ENCODE measurements at places on chromosomes 4 and X.

DNA sequence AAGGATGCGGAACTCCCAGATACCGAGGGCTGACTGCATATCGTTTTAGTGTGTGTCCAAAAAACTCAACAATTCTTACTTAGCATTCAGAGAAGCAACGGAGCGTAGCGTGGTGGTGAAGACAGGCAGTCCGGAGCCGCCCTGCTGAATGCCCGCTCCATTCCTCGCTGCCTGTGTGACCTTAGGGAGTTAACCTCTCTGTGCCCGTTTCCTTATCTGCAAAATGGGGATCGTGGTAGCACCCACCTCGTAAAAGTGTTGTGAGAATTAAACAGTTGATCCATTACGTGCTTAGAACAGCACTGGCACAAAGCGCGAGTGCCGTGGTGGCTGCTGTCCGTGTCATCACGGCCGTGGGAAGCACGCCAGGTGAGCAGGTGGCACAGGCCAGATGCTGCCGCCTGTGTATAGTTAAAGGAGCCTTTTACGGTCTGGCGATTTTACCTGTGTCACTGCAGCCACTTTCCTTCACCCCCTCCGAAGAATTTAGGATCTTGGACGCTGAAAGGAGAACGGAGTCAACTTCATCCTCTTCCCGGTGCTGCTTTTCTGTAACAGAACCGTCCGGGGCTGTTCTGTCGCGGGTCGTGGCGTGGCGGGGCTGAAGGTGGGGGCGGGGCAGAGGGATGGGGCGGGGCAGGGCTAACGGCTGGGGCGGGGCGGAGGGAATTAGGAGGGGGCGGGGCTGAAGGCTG is 885 bp downstream of the CCDC110 start:
- no peak for DNase-seq

DNA sequence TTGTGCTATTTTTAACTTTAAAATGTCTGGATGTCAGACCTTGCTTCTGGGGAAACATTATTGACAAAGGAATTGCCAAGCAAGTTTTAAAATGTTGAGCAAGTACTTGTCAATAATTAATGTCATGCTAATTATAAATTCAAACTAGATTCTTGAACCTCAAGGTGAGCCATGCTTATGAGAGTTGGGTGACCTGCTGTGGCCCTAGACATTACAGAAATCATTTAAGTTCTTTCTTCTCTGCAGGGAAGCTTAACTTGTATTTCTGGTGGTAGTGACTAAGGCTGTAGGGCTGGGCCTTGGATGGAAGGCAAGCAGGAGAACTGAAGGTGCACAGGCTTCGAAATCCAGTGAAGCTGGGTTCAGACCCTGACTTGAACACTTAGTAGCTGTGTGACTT is 14.8 kb upstream of the UCHL1 start:
- DNase-seq, result no peak

GRCh38 chr4:57154926-57155325 is 44.7 kb upstream of the IGFBP7 start:
- DNase-seq, result no peak

- no peak for DNase-seq
Measured at GRCh38 chrX:76148753-76149152, 24.1 kb upstream of the PBDC1 start.

- no peak for DNase-seq
Measured at GRCh38 chrX:109600237-109600651, 24.7 kb downstream of the KCNE5 start.

GRCh38 chr4:65791812-65792308 is 121.6 kb upstream of the EPHA5 start:
- no peak for DNase-seq

DNA sequence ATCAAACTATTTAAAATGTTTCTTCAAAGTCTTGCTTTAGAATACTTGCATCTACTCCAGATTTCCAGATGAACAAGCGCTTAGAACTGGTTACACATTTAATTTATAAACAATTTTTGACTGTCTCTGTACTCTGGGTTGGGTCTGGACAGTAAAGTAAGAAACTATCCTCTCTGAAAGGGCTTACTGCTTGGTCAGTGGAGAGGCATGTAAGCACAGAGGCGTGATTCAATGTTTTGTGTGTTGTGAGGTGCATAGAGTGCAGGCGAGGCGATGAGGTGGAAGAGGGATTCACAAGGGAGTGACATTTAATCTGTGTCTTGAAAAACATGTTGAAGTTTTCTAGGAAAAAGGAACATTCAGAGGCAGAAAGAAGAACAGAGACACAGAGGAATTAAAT is 231.4 kb downstream of the VEGFC start:
- no peak for DNase-seq

GRCh38 chr4:74858921-74859562 is 64.7 kb upstream of the BTC start:
- no peak for DNase-seq

DNA sequence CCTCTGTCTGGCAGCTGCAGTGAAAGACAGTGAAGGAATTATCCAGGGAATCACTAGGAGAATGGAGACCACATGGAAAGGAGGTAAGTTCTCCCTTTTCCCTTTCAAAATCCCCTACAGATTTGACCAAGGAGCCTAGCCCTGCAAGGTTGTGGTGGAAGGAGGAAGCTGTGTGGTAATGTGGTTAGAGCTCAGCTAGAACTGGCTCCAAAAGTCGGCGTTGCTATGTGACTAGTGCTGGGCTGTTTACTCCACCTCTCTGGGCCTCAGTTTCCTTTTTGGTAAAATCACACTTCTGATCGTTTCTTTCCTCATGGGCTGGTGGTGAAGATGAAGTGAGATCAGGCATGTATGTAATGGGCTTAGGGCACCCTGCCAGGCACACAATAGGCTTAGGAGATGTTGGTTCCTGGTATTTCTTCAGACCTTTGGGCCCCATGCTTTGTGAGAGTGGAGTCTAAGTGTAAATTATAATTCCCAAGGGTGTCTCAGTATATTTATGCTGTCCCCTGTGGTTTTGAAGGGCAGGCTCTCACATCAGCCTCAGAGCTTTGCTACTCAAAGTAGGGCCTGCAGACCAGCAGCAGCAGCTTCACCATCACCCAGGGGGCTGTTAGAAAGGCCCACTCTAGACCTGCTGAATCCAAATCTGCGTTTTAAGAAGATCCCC is 183.7 kb upstream of the BCOR start:
- no peak for DNase-seq
